ENCODE measurements at places on chromosomes 11 and 22.
A peak's percentile ranks its signal among the peaks of the same experiment; 100 is the strongest.

DNA sequence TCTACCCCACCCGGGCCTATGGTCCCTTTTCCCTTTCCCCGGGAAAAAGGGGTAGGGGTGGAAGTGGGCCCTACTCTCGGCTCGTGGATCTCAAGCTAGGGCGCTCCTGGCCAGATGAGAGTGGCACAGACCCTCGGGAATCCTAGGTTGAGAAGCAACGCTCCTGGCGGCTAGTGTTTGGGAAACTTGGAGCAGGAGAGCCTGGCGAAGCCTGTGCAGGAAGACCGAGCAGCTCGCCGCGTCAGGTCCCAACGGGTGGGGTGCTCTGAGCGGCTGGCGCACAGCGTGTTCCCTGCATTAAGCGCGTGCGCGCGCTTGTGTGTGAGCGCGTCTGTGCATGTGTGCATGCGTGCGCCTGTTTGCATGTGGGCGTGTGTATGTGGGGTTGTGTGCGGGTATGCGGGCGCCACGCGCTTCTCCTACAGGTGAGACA, 7.1 kb upstream of the FLI1 start:
- peak; percentile 59 for DNase-seq

DNA sequence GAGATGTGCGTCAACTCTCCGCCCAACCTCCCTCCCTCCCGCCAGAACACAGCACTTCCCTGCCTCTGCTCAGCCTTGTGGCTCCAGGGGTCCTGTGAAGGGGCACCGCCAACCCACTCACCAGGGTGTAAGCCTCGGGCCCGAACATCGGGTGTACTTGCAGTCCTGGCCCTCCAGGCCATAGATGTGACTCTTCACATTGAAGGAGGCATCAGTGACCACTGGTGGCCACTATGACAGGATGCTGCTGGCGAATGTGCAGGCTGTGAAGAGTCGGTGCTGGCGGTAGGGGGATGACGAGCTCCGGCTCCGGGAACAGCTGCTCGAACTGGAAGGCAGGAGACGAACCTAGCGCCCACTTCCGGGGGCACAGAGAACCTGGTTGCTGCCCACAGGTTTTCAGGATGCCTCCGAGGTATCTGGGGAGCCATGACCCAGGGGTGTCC, 97.4 kb downstream of the MED15 start:
- no peak for DNase-seq

DNA sequence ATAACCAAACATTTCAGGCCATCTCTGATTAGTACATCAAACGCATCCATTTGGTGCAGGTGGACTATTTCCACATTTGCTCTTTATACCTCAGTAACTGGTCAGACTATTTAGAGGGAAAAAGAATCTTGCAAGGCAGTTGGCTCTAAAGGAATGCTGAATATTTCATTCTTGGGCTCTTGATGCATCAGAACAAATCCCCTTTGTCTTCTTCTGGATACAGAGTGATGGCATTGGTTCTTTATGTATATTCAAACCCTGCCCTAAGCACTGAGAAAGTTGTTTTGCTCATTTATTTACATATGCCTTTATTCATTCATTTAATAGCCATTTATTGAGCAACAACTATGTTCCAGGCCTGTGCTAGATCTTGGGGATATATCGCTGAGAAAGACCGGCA, 31.1 kb upstream of the RAB30 start:
- DNase-seq, result no peak

- DNase-seq, result no peak
These were observed at the start of gene ACR for GRCh38 chr22:50737728-50738648. TSS of gene ACR (plus strand) at chr22:50738204. CDS start at chr22:50738236, 32 bp downstream.

GRCh38 chr11:75449776-75450175, 16.8 kb upstream of the KLHL35 start:
- DNase-seq, result no peak

DNA sequence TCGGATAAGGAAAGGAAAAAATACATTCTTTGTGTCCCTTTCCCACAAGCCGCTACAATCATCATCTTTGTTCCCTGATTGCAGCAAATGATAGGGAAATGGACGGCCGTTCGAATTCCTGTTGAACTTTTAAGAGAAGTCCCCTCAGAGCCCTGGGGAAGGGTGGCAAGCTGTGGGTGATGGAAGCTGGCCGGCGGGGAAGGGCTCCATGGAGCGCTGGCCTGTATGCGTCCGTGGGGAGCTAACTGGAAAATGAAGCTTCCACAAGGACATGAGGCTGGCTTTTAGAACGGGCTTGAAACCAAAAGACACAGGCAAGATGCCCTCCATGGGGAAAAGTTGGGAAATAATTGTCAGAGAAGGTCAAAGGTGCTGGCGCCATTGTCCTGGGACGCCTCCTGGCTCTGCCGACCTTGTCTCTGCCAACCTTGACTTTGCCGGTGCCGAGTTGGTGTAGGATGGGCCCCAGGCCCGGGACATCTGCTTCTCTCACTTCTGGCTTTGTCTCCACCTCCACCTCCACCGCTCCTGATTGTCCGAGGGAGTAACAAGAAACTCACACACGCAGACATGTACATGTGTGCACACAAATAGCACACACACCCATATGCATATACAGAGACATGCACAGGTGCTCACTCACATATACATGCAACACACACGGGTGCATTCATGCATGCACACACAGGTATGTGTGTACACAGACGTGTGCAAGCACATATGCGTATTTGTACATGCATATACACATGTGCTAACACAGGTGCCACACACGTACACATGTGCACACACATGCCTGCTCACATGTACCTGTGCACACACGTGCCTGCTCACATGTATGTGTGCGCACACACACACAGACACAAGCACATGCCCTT, 14.5 kb upstream of the PPARA start:
- no peak for DNase-seq

DNA sequence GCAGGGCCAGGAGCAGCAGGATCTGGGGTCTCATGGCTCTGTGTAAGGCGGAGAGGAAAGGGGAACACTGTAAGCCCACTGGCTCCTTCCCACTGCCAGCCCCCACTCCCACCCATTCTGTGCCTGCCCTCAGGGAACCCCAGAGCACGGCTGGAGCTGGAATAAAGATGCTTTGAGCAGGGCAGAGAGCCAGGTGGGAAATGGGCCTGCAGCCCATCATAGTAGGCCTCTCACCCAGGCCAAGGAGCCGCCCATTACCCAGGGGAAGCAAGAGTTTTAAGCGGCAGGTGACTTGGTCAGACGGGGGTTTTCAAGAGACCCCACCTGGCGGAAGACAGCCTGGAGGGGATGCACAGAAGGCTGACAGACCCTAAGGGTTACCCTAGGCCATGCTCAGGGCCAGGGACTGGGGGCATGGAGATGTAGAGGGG, 4.6 kb downstream of the LRRC32 start:
- DNase-seq, result no peak

DNA sequence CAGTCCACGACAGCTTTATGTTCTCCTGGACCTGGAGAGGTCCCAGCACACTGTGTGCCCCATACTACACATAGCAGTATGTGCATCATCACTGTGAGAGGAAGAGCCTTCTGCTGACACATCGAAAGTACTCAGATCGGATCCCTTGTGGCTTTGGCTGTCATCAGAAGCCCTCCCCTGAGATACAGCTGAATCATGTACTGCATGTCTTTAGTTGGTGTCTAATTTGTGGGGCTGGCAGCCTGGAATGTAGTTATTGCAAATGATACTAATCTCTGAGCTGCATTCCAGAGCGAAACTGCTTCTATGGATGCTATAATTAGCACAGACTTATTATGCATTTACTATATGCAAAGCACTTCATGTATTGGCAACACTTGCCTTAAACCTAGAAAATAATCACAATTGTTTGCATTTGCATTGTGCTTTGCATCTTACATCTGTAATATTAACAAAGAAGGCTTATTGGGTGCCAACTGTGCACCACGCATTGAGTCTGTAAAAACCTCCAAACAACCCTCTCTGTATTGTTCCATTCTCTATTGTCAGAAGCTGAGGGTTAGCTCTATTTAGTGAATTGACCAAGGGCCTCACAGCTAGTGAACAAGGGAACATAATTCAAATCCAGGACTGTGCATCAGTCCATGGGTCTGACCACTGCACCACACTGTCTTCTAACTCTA, 89.2 kb upstream of the CRTAM start:
- DNase-seq, result peak; percentile 73

GRCh38 chr11:95154514-95154913, 64.9 kb downstream of the ENDOD1 start:
- peak; percentile 67 for DNase-seq

GRCh38 chr11:35165423-35166368, 26.7 kb downstream of the CD44 start:
- DNase-seq, result peak; percentile 89

DNA sequence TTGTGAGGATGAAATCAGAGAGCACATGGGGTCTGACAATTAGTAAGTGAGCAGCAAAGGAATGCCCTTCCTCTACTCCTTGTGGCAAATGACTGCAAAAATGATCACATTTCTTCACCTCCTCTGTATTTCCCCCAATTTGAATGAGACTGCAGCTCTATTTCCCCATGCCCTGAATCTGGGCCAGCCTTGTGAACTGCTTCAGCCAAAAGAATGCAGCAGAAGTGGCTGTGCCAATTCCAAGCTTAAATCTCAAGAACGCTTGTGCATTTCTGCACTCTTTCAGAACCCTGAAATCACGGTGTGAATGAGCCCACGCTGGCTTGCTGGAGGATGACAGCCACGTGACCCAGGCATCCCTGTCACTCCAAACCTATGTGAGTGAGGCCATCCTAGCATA, 9.9 kb downstream of the SLC43A3 start:
- no peak for DNase-seq

- no peak for DNase-seq
These were observed 49.6 kb downstream of the CNTF start for GRCh38 chr11:58671983-58672633.

GRCh38 chr11:14082338-14082737, 119.8 kb downstream of the SPON1 start:
- DNase-seq, result no peak

DNA sequence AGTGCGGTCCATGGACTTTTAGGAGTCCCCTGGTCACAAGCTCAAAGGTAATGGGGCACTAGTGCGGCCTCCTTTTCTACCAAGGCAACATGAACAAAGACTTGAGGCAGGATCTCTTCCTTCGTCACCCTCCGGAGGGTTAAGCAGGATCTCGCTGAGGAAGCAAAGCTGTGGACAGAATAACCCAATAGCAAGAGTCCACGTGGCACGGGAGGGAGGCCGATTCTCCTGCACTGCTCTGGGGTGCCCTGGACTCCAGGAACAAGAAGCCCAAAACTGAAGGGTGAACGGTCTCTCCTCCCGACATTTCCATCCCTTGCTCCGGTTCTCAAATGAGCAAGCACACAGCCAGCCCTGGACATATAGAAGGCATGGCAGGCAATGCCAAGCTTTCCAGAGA, 20.7 kb downstream of the MYH9 start:
- DNase-seq, result no peak

DNA sequence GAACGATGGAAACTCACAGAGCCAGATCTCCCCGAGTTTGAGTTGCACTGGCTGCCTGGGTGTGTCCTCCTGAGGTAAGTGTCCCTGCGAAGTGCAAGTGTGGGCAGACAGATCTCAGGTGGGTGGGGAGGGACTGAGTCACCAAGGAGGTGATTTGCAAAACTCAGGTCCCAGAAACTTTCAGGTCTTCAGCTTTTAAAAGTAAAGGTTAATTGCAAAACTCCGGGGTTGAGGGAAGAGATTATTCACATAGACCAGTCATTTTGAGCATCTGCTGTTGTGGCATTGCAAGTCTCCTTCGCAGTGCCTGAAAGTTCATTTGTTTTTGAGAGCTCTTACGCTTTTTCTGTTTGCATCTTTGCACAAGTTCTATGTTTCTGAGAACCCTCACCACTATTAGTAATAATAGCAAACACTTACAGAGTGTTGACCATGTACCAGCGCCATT, 7.1 kb downstream of the CD44 start:
- DNase-seq, result peak; percentile 82

DNA sequence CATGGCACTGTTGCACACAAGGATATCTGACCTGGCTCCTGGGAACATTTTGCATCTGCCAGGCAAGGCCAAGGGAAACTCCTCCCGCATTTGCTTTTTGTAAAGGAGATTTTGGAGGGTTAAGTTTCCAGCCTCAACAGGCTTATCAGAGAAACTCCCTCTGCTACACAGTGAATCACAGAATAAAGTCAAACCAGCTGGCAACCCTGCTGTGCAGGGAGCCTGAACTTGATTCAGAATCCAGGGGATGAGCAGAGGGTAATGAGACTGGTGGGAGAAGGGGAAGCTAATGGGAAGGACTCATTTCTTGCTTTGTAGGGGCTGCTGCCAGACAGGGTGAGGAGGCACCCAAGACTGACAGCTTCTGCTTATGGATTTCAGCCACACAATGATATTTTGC, 185.3 kb upstream of the ISX start:
- no peak for DNase-seq

DNA sequence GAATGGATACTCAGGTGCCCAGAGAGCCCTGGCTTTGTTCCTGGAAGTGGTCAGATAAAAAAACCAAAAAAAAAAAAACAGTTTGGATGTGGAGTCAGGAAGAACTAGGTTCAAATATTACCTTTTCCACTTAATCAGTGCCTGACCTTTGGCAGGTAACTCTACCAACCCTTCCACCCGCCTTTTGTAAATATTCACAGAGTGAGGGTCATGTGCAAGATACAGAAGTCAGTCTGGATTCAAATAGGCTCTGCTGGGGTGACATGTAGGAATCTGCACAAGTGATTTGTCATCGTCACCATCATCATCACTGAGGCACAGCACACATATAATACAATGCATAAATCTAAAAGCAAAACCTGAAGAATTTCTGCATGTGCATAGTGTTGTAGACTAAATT, 490.7 kb downstream of the MIAT start:
- DNase-seq, result no peak

- no peak for DNase-seq
These were observed 20.6 kb downstream of the PARVA start for GRCh38 chr11:12397931-12398334.

Data from activated T-cell treated with anti-CD3 and anti-CD28 coated beads, Interleukin-2, amount 50 U/mL, for 72 hours (primary cell).